Activated CD4-positive, alpha-beta T cell treated with anti-CD3 and anti-CD28 coated beads, Interleukin-2, amount 50 U/mL, for 16 hours (primary cell): ENCODE measurements at places on chromosomes 11 and 22.

GRCh38 chr11:120931057-120931779 is 92.7 kb upstream of the TBCEL start:
- no peak for DNase-seq

- no peak for DNase-seq
These were observed 60.9 kb downstream of the GRIA4 start for GRCh38 chr11:105670811-105671210.

DNA sequence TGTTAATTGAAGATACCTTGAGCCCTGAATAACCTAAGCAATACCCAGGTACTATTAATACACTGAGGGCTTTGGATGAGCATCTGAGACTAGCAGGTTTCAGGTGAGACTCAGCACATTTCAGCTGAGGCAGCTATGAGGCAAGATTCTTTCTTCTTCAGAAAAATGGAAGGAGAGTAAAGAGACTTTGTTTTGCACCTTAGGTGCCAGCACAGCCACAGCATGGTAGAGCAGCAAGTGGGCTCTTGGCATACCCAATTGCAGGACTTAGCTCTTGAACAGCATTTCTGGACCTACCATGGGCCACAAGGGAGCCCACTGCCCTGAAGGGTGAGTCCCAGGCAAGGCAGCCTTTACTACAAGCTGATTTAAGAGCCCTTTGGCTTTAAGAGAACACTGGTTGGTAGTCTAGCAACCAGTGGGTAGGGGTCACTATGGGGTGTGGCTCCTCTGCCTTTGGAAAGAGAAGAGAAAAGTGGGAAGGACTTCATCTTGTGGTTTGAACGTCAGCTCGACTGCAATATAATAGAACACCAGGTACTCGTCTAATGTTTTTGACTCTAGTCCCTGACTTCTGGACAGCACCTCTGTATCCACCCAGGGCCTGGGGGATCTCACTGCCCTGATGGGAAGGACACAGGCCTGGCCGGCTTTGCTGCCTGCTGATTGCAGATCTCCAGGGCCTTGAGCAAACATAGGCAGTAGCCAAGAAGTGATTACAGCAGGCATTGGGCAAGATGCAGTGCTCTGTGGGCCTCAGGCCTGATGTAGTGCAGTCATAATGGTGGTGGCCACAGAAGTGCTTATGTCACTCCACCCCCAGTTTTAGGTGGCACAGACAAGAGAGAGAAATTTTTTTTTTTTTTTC is 73.3 kb downstream of the GLYATL1 start:
- DNase-seq = no peak

DNA sequence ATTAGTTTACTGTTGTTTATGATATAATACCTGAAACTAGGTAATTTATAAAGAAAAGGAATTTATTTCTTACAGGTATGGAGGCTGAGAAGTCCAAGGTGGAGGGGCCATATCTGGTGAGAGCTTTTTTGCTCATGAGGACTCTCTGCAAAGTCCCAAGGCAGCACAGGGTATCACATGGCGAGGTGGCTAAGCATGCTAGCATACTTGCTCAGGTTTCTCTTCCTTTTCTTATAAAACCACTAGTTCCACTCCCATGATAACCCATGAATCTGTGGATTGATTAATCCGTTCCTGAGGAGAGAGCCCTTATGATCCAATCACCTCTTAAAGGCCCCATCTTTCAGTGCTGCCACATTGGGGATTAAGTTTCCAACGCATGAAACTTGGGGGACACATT is 82.7 kb downstream of the PHF21A start:
- DNase-seq = no peak

DNA sequence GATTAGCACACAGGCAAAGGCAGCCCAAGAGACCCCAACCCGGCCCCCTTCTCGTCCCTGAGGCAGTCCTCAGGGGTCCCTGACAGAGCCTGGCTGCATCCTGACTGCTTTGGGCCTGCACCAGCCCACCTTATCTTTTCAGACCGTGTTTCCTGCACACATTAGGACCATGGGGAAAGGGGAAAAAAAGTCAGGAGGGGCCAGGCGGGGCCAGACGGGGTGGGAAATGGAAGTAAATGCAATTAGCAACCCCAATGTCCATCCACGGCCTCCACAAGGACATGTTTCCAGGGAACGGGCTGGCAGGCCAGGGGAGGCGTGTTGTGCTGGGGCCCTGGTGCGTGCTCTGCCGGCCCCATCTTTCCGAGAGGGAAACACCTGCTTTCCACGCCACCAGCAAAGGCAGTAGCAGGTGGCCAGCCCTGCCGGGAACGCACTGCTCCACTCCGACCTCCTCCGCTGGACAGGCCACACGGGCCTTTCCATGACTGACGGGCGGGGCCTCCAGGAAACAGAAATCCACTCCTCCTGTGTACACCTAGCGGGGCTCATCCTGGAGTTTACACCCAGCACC is 7.4 kb downstream of the EHD1 start:
- no peak for DNase-seq

- DNase-seq = no peak
These were observed 80.0 kb upstream of the TIMP3 start for GRCh38 chr22:32721328-32722180.

DNA sequence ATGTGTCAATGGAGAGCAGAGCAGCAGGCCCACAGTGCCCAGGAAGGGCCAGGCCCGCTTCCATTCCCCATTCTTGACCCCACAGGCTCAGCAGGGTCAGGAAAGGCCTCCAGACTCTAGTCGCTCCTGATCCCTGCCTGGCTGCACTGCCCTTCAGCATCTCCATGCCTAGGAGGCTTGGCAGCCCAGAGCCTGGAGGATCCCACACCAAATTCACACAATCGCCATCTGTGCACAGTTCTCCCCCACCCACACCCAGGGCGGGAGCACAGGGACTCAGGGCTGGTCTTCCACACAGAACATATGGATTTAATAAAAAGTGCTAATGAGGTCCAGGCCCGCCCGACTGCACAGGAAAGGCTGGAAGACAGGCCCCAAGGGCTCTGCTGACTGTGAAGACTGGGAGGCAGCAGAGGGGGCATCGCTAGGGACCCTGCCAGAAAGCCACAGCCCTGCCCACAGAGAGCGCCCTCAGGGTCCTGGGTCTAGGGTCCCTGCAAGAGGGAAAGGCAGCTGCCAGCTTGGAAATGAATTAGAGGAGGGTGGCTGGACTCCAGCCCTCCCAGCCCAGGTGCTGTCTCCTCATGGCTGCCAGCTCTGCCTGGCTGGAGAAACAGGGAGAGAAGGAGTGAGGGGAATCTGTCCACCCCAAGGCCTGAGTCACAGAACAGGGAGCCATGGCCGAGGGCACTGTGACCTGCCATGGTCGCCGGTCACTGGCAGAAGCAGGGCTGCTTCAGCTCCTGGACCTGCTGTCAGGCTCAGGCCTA is 39.7 kb downstream of the DKK3 start:
- no peak for DNase-seq

- no peak for DNase-seq
These were observed 5.5 kb downstream of the DCUN1D5 start for GRCh38 chr11:103086461-103086860.

GRCh38 chr22:32605576-32605975 is 131.0 kb downstream of the FBXO7 start:
- DNase-seq = no peak

DNA sequence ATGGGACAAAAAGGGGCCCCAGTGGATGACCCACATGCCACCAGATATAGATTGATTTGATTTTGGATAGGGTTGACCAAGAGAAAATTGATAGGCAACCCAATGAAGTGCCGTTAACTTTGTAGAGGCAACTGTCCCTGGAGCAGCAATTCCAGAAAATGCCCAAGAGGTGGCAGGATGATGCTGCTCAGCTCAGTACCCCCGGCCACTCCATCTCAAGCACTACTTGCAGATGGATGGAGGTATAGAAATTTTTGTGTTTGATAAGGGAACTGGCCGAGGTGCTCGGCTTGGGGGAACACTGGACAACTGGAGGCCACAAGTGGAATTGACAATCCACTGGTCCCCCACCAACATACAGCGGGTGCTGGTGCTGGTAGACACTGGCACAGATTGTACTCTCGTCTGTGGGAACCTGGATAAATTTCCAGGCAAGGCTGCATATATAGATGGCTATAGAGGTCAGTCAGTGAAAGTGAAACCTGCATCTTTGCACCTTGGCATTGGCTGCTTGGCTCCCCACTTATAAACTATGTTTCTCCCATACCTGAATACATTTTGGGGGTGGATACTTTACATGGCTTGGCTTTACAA is 86.3 kb downstream of the CCDC83 start:
- DNase-seq = peak; percentile 60

GRCh38 chr22:43851058-43851978 is 11.0 kb downstream of the SULT4A1 start:
- DNase-seq = no peak

- no peak for DNase-seq
These were observed 36.9 kb downstream of the SLC22A9 start for GRCh38 chr11:63406458-63406857.

DNA sequence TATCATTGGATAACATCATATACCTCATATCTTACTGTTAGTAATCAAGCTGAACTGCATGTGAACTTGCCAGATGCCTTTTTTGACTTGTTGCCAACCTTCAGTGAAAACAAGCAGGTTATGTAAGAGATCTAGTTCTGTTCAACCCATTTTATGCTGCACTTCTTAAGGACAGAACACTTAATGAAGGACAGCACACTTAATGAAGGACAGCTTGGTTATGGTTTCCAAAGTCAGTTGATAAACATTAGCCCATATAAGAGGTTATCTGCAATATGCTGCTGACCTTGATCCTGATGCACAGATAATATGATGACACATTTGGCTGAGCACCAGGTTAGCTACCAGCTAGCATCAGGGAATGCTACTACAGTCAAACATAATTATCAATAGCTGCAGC is 358.7 kb upstream of the PDGFD start:
- no peak for DNase-seq

DNA sequence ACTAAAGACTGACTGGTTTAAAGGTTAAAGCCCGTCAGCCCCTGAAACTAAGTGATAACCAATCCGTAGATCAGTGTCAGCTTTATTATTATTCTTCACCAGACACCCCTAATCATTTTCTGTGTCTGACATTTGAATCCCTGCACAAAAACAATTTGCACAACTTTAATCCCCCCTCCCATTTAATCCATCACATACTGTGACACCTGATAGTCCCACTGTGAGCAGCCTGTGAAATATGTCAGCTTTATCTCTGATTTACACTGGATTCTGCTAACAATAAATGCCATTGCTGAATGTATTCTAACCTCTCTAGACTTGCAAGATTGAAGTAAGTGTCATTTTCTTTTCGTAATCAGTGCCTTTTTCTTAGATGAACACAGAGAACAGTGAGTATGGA is 2089.0 kb upstream of the RAG2 start:
- no peak for DNase-seq

- no peak for DNase-seq
These were observed 81.1 kb downstream of the USP35 start for GRCh38 chr11:78269806-78270205.

DNA sequence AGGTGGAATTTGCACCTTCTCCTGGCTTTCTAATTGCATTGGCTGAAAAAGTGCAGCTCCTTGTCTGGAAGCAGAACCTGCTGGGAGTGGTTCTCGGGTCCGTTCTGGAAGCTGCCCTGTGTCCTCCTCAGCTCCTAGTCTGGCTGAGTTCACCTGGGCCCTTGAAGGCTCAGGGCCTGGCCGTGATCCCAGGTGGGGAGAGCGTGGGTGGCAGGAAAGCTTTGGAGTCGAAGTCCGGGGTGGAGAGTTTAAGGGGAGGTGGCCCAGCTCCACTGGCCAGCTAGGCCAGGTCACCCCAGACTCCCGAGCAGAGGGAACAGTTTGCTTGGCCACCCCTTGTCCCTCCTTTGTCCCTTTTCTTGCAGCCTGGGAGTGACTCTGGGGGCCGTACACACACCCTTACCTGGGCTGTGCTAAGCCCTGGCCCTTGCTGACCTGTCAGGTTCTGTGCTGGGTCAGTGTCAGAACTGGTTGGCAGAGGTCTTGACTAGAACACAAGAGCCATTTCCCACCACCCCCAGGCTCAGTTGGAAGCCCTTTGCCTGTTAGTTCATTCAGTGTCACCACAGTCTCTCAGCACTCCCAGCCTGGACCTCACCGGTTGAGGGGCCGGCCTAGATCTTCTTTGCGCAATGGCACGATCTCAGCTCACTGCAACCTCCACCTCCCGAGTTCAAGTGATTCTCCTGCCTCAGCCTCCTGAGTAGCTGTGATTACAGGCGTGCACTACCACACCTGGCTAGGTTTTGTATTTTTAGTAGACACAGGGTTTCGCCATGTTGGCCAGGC is 37.3 kb downstream of the LRP5 start:
- DNase-seq = no peak

GRCh38 chr11:77322506-77322905 is 21.0 kb upstream of the GDPD4 start:
- no peak for DNase-seq

GRCh38 chr11:117861151-117862018 is 15.1 kb downstream of the FXYD6 start:
- no peak for DNase-seq

DNA sequence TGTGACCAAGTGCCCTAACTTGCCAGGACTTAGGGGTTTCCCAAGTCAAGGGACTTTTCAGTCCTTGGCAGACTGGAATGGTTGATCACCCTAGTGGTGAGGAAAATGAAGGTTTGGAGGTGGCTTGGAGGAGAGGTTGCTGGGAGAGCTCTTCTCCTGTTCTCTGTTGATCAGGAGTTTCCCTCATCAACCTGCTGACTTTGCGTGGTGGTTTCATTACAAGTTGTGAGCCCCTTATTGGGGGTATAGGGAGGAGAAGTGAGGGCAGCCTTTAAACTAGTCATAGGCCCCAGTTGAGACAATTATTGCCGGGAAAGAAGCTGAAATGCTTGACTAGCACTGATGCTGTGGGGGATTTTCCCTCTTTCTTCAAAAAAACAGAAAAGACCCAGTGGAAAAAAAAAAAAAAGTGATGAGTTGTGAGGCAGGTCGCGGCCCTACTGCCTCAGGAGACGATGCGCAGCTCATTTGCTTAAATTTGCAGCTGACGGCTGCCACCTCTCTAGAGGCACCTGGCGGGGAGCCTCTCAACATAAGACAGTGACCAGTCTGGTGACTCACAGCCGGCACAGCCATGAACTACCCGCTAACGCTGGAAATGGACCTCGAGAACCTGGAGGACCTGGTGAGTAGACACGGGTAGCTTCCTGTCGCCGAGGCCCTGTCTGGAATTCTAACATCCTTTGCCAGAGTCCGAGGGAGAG is at the start of gene CXCR5:
CXCR5 (plus strand) TSS at position 525 of the 704 bp plus-strand sequence; CDS start at position 575, 50 bp downstream.
- DNase-seq = peak; percentile 53

- DNase-seq = no peak
These were observed 861 bp upstream of the LTBP3 start for GRCh38 chr11:65558930-65559509.

DNA sequence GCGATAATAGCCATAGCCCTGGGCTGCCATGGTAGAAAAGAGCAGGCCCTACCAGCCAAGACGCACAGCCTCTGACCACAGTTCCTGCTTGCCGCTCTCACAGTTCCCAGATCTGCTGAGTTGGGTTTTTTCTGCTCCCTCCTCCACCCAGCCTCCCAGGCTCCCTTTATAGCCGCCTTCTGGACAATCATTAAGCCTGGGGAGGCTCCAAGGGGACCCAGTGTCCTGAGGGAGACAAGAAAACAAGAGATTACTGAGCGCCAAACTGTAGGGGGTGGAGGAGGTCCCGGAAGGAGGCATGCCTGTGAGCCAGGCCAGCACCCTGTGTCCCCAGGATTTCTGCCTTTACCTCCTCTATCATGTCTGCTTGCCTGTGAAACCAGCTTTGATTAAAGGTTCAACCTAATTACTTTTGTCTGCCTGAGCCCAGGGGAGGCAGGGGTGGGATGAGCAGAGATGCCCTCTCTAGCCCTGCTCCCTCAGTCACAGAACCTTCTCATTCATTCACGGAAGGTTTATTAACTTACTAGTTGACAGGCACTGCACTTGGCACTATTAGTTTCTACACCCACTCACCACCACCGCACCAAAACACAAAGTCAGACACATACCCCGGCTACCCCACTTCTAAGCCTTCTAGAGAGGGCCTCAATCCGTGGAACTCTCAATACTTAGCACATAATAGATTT is 1.2 kb downstream of the SLC37A4 start:
- peak; percentile 31 for DNase-seq
